ENCODE measurements at places on chromosomes 5 and 9.

DNA sequence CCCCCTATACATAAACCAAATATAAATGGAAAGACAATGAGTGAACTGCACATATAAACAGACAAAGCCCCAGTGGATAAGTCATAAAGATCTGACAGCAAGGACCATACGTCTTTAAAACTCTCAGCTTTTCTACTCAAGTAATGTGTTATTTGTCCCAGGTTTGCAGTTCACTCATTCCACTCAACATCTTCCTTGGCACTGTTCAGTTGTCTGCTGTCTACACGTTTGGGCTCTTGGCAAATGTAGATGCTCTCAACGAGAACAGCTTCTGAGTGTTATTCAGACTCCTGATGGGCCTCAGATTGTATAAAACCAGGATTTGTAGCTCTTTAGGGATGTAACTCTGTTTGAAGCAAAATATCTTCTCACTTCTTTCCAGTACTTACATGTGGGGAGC is 198.2 kb upstream of the SEMA6A start:
- DNase-seq = no peak

GRCh38 chr5:1460054-1460682 is 14.9 kb upstream of the SLC6A3 start:
- no peak for DNase-seq

DNA sequence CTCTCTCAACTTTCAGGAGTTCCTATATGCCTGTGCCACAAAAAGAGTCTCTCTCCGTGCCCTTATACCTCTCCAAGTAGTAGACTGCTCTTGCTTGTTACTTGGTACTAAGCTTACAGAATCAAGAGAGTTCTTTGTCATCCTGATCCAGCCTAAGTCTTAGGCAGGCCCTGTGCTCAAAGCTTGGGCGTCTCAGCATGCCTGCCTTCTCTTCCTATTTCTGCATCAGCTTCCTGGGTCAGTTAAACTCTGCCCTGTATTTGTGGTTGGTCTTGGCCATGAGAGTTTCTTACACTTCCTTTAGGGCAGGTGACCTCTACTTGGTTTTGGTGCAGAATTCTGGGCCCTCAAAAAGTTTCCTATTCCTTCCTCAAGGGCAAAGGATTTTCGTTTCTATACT is 33.0 kb upstream of the UGCG start:
- DNase-seq = no peak

GRCh38 chr5:100643473-100643872 is 108.3 kb downstream of the FAM174A start:
- DNase-seq = no peak

GRCh38 chr5:173327948-173328843 is at the start of gene STC2:
Gene STC2, minus strand, starts transcription at chr5:173328414. Its CDS starts 221 bp downstream, at chr5:173328193.
- DNase-seq = no peak

DNA sequence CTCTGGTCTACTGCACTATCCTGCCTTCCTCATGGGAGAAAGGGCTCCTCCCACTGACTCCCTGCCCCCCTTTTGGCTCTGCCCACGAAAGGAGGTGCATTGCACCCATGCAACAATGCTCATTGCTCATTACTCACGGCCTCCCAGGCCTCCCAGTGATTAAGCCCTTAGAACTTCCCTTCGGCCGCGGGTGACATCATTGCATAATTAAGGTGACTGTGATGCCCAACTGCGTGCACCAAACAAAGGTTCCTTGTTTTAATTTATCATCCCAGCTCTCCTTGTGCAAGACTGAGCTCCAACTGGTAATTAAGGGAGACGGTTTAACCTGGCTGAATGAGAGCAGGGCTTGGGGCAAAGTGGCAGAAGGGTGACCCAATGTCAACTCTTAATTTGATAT is 180.4 kb downstream of the GAS1 start:
- DNase-seq = no peak

All from esophagus squamous epithelium (tissue), 5 donors.